HEK293T (cell line): ENCODE measurements at places on chromosomes 4 and X.

- no peak for DNase-seq
These were observed 367.6 kb downstream of the ARHGAP24 start for GRCh38 chr4:85842540-85842939.

- no peak for DNase-seq
These were observed 37.3 kb downstream of the SAT1 start for GRCh38 chrX:23820235-23820782.

DNA sequence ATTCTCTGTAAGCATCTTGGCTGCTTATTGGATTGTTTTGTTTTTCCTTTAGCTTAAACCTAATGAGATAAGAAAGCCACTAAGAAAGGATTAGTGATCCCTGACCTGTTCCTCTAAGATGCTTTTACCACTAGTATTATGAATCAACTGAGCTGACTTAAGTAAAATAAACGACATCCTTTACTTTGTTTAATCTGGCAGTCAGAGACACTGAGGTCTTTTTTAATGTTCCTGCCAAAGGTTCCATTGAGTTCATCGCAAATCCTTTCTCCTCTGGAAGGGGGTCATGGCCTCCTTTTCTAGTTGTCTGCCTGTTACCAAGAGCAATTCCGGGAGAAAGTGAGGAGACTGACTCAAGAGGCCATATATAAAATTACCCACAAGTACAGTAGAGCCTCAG lies 1038.3 kb upstream of the SLIT2 start:
- no peak for DNase-seq

DNA sequence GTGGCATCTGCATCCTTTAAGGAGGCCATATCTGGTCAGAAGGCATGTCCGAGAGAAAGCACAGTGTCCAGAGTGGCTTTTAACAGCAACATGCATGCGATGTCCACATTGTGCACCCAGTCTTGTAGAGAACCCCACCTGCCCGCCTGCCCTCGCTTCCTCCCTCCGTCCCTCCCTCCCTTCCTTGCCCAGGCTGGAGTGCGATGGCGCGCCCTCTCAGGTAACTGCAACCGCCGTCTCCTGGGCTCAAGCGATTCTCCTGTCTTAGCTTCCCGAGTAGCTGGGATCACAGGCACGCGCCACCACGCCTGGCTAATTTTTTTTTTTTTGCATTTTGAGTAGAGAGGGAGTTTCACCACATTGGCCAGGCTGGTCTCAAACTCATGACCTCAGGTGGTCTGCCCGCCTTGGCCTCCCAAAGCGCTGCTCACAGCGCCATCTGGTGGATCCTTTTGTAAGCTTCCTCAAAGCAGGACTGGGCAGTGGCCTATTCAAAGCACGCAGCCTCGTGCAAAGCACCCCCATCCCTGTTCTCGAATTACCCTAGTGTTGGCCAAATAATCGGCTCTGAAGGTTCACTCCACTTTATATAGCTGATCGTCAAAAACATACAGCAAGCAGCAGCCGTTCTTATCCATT lies 15.0 kb downstream of the BRCC3 start:
- DNase-seq: peak; percentile 57
